Activated T-helper 1 cell treated with anti-CD3 and anti-CD28 coated beads, Interleukin-2, amount 50 U/mL, for 16 hours (primary cell): ENCODE measurements at places on chromosomes 1 and 21.

- DNase-seq, result no peak
These were observed 642.3 kb downstream of the RWDD3 start for GRCh38 chr1:95876276-95876675.

DNA sequence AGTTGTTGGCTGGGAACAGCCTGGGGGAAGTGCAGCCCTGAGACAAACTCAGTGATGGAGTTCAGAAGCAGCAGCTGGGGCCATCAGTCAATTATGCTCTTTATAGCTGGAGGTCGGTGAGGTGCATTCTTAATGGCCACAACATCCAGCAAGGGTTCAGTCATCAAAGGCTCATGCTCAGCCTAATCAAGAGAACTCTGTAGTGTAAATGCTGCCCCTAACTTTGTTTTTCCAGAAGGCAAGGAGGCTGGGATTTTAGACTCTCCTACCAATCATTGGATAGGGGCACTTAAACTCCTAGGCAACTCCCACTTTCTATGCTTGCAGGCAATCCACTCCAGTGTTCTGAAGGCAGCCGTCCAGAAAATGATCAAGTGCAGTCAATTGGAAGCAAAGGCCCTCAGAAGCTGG, 15.0 kb upstream of the RGS4 start:
- DNase-seq, result no peak

DNA sequence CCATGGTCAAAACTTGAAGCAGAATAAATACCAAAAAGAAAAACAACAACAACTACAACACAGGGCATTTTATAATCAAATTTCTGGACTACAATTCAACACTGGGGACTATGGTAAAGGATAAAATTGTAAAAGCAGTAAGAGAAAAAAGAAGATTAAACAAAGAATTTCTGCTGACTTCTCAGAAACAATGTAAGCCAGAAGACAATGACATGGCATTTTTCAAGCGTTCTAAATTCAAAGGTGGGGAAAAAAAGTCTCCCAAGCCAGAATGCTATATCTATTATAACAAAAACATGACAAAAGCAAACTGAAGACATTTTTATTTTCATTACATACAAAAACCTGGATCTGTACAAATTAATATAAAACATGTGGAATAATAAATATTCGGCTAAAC, 433.1 kb downstream of the NPHP4 start:
- no peak for DNase-seq

DNA sequence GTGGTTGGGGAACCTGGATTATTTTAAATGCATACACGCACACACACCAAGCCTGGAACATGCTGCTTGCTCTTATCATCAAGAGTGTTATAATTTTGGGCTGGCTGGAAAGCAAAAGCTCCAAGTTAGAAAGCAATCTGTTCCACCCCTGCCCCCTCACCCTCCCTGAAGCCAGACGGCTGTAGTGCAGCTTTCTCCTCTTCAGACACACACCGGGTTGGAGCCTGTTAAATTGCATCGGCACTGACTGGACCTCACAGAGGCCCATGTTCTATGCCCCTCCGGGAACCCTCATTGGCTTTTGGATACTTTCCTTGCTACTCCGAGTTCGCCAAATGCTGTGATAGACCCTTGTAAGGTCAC, 90.6 kb upstream of the KCNJ15 start:
- no peak for DNase-seq

- DNase-seq, result no peak
These were observed 33.0 kb downstream of the KCNC4 start for GRCh38 chr1:110243146-110243545.

DNA sequence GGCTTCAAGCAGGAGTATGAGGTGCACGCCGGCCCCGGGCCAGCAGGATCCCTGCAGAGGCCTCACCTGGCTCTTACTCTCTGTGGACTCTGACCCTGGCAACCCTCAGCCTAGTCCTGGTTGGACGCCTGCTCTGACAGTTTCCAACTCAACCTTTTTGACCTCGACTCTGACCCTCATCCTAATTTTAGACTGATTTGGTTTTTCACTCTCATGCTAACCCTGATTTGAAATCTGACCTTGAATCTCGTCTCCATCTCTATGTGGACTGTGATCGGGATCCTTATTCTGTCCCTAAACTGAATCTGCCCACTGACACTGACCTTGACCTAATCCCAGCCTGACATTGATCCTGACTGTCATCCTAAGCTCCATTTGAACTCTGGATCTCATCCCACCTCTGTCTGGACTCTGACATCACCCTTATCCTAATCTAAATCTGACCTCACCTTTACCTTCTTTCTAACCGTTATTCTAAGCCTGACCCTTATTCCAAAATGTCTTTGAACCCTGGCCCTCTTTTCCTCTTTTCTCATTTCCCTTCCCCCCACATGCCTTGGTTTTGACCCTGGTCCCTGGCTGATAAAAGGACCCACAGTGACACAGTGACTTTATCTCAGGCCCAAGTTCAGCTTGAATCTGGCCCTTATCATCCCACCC, 67.8 kb downstream of the PTPRU start:
- DNase-seq, result no peak

- no peak for DNase-seq
These were observed 462.7 kb upstream of the CXADR start for GRCh38 chr21:17050156-17050555.

- DNase-seq, result no peak
These were observed 3.9 kb upstream of the TNFRSF4 start for GRCh38 chr1:1217621-1218523.

GRCh38 chr1:52913014-52913413, 8.5 kb downstream of the ECHDC2 start:
- no peak for DNase-seq

GRCh38 chr1:161162806-161163205, 3.4 kb upstream of the PPOX start:
- DNase-seq, result no peak

- DNase-seq, result no peak
These were observed 33.7 kb downstream of the RTCA start for GRCh38 chr1:100299521-100300222.

- DNase-seq, result peak; percentile 2
These were observed 6.9 kb upstream of the TMEM269 start for GRCh38 chr1:42777852-42778251.

GRCh38 chr1:99507906-99508732, 137.8 kb upstream of the PALMD start:
- DNase-seq, result no peak

GRCh38 chr1:34166625-34167361, 1.8 kb upstream of the CSMD2 start:
- DNase-seq, result no peak

- no peak for DNase-seq
These were observed 135.5 kb downstream of the MIS18A start for GRCh38 chr21:32143241-32143939.

DNA sequence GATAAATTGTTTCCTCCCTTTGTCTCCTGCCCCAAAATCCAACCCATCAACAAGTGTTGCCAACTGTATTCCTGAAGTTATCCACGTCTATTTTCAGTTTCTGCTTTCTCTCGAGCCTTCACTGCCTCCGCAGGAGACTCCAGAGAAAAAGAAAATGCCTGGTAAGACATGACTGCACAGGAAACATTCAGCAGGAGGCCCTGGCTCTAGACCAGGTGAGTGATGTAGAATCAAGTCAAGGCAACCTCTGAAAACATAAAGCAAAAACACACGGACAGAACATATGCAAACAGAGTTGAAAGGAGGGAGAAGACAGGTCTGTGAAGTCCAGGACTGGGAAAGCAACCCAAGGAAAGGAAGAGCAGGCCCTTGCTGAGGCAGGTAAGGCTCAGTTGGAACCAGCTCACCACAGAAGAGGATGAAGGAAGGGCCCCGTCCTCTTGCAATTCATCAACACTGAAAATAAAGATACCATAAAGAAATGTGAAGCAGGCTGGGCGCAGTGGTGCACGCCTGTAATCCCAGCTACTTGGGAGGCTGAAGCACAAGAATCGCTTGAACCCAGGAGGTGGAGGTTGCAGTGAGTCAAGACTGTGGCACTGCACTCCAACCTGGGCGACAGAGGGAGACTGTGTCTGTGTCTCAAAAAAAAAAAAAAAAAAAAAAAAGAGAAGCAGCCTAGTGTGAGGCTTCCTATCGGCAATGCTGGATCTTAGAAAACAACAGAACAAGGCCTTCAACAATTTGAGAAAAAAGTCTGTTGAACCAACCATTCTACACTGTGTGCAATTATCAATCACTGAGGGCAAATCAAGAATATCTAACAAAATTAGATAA, 8.8 kb downstream of the NOL9 start:
- no peak for DNase-seq

DNA sequence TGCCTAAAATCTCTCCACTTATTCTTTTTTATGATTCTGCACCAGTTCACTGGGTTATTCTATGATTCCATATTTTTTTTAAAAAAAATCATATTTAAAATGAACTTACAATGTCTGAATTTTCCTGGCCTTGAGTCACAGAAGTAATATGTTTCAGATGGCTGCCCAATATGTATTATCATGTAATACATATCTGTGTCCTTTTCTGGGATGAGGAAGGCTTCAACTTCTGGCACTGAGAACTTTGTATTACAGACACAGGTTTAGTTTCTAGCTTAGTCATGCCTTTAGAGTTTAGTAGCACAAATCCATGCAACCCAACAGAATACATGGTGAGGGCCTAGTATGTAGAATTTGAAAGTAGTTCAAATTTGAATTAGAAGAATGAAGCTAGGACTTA, 7.8 kb upstream of the HSD17B7 start:
- DNase-seq, result no peak

- DNase-seq, result no peak
These were observed 9.2 kb downstream of the TNFRSF9 start for GRCh38 chr1:7931446-7931812.
